ENCODE measurements at places on chromosomes 5 and 9.
A peak's percentile ranks its signal among the peaks of the same experiment; 100 is the strongest.

GRCh38 chr9:99057665-99058625 is 47.0 kb upstream of the TGFBR1 start:
- no peak for DNase-seq

GRCh38 chr5:169653091-169653490 is 16.0 kb downstream of the DOCK2 start:
- DNase-seq: no peak

DNA sequence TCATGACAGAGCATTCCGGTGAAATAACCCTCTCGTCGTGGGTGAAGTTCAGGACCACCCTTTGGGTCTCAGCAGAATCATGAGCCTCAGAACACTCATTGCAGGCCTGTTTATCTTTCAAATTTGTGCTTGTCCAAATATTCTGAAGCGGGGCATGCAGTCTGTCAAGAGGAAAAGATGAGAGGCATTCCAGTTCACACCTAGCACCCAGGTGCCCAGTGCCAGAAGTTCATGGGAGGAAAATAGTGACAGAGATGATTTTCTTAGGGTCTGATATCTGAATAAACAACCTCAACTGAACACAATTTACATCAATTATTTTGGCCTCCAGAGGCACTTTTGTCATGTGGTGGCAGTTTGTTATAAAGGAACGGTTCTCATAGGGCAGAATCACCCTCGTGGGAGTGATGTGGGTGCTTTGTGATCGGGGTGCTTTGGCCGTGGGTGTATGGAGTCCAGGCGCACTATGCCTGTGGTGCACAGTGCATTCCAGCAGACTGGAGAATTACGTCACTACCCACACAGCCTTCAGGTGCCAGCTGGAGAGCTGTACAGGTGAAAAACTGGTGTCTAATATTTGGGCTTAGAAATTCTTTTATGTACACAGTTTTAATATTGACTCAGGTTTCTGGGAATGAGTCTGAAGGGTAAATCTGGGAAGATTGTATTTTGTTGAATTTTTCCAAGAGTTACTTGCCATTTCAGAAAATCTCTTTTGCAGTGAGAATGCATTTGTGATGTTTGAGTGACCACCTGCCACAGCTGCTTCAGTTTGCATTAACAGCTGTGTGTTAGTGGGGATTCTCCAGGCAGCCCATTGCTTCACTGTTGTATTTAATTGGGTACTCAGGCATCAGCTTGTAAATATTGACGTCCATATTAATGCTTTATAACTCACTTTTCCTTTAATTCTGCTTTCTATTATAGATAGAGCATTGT is 289.3 kb downstream of the FANCC start:
- DNase-seq: no peak

DNA sequence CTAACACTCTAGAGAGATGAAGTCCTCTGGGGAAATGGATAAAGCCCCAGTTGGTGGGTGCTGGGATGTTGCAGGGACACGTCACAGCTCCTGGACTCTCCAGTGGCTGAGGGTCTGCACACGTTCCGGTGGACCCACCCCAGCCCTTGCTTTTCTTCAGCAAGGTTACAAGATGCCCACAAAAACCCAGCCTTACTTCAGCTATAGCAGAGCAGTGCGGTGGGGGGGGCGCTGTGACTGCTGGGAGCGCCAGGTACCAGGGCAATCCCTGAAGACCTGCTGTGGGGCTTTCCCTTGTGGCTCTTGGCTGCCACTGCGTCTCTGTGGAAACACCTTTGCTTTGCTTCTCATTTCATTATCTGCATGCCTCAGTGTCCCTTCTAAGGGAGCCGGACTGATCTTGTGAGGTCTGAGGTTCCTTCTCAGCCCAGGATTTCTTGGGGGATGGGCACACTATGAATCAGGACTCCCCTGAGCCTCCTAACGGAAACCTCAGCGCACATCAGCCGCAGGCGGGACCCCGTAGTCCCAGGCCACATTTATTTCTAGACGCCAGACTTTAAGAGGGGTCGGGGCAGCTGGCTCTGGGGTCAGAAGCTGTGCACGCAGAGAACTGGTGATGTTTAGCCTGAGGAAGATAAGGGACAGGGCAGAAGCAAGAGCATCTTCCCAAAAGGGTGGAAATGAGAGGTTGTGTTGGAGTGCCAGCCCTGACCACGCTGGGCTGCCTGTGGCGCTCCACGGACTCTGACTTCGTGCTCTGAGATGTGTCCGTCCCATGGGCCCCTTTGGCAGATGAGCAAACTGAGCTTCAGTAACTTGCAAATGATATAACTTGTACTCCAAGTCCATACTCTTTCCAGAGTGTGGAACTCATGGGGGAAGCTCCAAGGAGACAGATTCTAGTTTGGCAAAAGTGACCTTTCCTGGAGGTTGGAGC is 106.8 kb downstream of the WNK2 start:
- no peak for DNase-seq

DNA sequence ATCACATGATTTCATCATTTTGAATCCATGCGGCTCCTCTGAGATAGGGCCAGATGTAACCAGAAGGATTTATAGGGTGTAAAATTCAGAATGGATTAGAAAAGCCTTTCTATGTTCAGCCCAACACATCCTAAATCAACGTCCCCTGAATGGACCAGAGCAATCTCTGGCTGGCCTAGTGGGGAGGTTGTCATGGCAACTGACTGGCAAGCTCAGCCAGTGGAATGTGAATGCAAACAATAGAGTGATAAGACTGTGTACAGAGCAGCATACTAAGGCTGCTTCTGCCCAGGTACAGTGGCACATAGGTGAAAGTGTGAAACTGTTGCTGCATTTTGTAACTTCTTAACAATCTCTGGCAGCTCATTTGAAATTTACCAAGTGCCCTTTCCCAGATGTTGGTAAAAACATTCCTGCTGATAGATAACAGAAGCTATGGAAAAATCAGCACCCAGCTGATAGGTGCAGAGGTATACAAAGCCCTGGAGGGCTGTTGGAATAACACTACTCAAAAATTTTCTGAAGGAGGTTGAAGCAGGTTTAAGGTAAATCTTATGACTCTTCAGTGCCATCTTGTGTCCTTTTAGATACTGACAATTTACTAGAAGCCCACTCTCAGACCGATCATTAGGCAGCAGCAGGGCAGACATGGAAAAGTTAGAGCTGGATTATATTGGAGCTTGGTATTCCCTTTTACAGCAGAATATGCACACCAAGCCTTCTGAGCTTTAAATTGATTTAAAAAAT is 267.2 kb downstream of the RAB3C start:
- DNase-seq: no peak

- no peak for DNase-seq
Measured at GRCh38 chr5:68406767-68407241, 191.2 kb downstream of the PIK3R1 start.

- no peak for DNase-seq
Measured at GRCh38 chr9:116073826-116074225, 79.8 kb upstream of the PAPPA start.

- DNase-seq: no peak
Measured at GRCh38 chr9:114897196-114897595, 33.2 kb downstream of the TNFSF8 start.

GRCh38 chr5:58185397-58185796 is 274.5 kb downstream of the PLK2 start:
- DNase-seq: no peak

- DNase-seq: no peak
Measured at GRCh38 chr9:36396985-36397384, 3.1 kb downstream of the RNF38 start.

GRCh38 chr9:72315510-72316311 is 49.3 kb downstream of the ZFAND5 start:
- DNase-seq: peak; percentile 72

DNA sequence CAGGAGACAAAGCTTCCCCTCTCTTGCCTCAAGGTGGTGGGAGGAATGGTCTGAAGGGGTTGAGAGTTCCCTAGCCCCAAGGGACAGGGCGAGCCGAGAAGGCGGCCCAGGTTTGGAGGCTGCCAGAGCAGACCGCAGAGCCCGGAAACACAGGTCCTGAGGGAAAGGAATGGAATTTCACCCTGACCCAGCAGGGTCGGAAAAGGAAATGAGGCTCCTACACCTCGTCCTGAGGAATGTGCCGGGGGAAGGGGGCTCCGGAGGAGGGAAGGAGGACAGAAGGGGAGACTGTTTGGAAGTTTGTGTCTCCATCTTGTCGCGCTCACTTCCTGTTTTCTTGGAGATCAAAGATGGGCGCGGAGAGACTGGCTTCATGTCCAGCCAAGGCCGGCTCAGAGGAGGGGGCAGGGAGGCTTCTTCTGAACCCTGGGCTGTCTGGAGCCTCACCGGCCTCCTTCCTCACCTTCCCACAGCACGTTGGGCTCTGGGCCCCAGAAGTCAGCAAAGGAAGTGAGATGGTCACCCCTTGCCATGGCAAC is 9.6 kb downstream of the ENG start:
- peak; percentile 80 for DNase-seq

GRCh38 chr5:135232958-135233357 is 166.1 kb downstream of the MACROH2A1 start:
- DNase-seq: no peak

DNA sequence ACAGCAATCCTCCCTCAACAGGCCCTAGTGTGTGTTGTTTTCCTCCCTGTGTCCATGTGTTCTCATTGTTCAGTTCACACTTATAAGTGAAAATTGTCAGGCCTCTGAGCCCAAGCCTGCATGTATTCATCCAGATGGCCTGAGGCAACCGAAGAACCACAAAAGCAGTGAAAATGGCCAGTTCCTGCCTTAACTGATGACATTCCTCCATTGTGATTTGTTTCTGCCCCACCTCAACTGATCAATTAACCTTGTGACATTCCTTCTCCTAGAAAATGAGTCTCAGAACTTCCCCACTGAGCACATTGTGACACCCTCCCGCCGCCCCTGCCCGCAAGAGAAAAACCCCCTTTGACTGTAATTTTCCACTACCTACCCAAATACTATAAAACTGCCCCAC is 17.4 kb upstream of the TRPC7 start:
- DNase-seq: no peak

- DNase-seq: no peak
Measured at GRCh38 chr9:99192786-99193465, 28.8 kb downstream of the ALG2 start.

GRCh38 chr5:149348518-149348917 is 3.2 kb downstream of the GRPEL2 start:
- DNase-seq: no peak

DNA sequence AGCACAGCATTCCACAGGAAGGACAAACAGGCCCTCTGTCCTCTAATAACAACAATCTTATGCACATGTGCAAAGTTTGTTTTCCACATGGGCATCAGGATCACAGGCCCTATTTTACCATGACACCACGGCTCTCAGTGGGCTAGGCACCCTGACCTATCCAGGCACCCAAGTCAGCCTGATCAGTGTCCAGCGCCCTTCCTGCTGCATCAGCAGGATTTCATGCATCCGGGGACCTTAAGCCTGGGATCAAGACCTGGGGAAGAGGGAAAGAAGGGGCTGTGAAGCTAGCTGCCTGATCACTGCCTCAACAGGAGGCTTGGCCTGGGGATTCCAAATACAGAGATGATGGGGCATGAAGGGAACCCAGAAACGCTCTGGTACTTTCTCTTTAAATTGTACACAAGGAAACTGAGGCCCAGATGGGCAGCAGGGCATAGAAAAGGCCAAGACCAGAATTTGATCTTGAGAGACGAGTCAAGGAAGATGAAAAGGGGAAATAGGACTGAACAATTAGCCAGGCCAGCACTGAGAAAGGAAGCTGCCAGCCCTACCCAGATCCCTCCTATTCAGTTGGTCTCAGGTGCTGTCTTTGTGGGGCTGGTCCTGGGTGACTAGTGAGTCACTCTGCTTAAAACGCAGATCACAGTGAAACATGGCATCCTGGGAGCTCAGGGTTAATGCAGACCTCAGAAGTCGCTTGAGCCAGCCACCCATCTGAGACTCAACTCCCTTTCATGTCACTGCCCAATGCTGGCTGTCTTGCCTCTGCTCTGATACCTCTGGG is 57.9 kb downstream of the SHB start:
- no peak for DNase-seq

- no peak for DNase-seq
Measured at GRCh38 chr9:37382161-37382981, 40.1 kb upstream of the GRHPR start.

GRCh38 chr5:16784088-16784487 is 152.0 kb downstream of the MYO10 start:
- no peak for DNase-seq

GRCh38 chr5:18745988-18746615 is 1111.8 kb downstream of the TAF11L14 start:
- DNase-seq: no peak

- no peak for DNase-seq
Measured at GRCh38 chr5:158376679-158377078, 517.7 kb upstream of the CLINT1 start.

GRCh38 chr5:35861718-35862117 is 5.0 kb downstream of the IL7R start:
- no peak for DNase-seq

DNA sequence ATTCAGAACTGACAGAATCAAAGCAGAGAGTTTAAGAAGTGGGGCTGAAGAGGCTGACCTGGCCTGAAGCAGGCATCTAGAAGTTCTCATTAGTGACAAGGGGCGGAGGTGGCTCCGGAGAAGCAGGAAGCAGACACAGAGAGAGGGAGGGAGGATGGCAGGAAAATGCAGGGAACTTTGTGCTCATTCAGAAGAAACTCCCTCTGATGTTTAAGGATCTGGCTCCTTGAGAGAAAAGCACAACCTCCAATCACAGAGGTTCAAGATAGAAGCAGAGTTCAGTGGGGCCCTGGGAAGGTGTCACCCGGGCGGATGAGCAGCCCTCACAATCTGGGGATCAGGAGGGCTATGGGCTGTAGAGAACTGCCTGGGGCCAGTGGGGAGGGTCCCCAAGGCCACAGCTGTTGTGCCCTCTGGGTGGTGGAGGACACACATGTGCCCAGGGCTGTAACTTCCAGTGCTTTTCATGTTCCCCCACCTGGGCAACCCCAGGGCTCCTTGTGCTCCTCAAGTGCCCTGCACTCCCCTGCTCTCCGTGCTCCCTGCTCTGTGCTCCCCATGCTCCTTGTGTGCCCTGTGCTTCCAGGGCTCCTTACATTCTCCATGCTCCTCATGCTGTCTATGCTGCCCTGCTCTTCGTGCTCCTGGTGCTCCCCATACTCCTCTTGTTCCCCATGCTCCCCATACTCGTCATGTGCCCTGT is 51.4 kb downstream of the TRIP13 start:
- no peak for DNase-seq

GRCh38 chr9:105158898-105159297 is 85.6 kb upstream of the SLC44A1 start:
- no peak for DNase-seq
